Activated CD4-positive, alpha-beta T cell treated with anti-CD3 and anti-CD28 coated beads, Interleukin-2, amount 50 U/mL, for 24 hours (primary cell): ENCODE measurements at places on chromosomes 4 and X.

DNA sequence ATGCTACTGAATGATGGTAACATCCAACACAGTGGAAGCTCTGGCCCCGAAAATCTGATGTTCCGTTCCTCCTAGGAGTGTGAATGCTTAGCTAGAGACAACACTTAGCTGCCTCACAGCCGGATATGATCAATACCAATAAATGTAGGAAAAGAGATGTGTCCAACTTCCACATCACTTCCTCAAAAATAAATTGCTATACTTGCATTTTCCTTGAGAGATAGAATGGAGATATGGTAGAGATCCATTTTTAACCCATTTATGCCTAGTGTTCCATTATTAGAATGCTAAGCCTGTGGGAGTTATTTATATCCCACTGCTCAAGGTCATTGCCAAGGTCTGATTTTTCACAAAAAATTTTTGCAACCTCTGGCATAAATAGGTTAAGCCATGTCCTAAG, 5.5 kb upstream of the SLC9B1 start:
- DNase-seq, result no peak

- no peak for DNase-seq
Measured at GRCh38 chr4:98568941-98569663, 89.3 kb downstream of the TSPAN5 start.

- no peak for DNase-seq
Measured at GRCh38 chrX:105313596-105313995, 93.1 kb upstream of the TEX13A start.

- DNase-seq, result no peak
Measured at GRCh38 chr4:75598390-75598789, 31.9 kb downstream of the CDKL2 start.

GRCh38 chr4:121034017-121034416, 38.3 kb downstream of the NDNF start:
- no peak for DNase-seq

DNA sequence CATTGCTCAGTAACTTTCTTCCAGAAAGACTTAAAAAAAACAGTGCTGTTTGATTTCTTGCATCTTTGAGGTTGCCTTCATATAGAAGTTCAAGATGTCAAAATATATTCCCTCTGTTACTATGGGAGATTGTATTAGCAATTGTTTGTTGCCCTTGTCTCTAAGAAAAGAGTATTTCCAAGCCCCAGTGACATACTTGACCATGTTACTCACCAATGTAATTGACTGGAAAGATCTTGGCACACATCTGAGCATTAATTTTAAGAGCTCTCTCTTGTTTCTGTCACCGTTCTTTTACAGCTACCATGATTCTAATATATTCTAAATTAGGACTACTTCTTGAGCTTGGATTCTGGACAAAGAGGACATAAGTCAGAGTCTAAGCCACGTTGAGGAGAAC, 902.7 kb upstream of the EPHA5 start:
- no peak for DNase-seq

DNA sequence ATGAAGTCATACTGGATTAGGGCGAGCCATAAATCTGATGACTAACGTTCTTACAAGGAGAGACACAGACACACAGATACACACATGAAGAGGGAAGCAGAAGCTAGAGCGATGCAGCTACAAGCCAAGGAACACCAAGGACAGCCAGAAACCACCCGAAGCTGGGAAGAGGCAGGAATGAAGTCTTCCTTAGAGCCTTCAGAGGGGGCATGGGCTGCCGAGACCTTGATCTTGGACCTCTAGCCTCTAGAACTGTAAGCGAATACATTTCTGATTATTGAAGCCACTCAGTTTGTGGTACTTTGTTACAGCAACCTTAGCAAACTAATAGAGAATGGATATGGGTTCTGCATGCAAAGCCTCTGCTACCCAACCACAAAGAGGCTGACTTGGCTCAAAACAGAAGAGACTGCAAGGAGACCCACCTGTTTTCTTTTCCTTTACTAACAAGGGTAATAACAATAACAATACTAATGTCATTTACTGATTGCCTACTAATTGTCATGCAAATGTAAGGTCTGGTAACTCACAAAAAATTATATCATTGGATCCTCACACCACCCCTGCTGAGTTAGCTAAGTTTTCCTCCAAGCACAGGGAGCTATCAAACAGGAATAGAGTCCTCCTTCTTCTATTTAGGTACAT, 10.1 kb upstream of the LDB2 start:
- DNase-seq, result no peak

DNA sequence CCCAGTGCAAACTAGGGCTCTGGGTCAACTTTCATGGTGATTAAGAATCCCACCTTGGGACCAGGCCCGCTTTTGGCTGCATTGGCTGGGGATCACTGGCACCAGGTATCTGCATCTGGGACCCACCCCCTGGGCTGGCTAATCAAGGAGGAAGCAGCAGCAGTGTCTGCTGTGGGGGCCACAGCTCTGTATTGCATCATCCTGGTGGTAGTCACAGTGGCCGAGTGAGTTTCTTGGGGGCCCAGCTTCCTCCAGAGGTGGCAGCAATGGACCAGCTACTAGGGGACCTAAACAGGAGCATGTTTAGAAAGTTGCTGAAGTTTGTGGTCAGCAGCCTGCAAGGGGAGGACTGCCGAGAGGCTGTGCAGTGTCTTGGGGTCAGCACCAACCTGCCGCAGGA, 15.7 kb downstream of the LNX1 start:
- no peak for DNase-seq

DNA sequence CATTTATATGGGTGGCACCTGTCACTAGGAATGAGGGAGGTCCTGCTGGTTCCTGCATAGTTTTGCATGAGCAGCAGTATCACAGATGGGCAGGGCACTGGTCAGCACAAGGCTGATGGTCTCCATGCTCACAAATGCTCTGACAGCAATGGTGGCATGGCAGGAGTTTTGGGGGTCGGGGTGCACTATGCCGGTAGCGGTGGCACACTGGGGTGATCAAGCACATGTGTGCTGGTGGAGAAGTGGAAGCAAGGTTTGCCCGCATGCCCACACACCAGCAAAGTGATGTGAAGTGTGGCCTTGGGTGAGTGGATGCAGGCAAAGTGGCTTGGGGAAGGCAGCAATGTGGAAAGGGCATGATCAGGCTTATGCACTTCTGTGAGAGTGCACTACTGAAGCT, 60.5 kb upstream of the MAGEE1 start:
- DNase-seq, result no peak

DNA sequence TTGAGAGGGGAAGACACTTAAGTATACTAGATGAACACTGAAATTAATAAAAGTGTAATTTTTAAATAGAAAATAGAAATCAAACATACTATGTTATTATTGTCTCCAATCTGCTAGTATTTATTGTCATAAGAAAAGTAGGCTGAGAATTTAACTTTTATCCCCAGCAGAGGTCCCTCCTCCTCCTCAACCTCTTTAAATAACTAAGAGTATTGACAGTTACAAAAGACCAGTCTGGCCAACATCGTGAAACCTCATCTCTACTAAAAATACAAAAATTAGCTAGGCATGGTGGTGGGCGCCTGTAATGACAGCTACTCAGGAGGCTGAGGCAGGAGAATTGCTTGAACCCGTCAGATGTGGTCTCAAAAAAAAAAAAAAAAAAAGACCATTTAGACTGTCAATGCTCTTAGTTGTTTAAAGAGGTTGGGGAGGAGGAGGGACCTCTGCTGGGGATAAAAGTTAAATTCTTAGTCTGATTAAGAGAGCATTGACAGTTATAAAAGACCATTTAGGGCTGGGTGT, 4.2 kb downstream of the SLC30A9 start:
- no peak for DNase-seq

GRCh38 chr4:11152684-11153083, 276.0 kb downstream of the HS3ST1 start:
- DNase-seq, result no peak

DNA sequence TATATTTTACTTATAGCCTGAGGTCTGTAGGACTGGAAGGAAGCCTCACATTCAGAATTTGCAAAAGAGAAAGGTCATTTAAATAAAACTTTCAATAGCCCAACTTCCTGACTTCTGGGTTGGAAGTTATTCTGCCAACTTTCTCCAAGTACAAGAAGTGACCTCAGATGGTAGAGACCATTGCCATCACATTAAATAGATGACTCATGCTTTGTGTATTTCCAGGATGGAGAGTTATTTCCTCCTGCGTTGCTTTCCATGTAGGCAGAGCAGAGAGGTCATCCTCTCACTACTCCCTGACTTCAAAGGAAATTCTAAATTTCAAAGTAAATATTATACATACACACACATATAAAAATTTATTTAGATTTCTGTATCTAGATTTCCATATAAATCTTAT, 73.0 kb upstream of the NR3C2 start:
- DNase-seq, result no peak

DNA sequence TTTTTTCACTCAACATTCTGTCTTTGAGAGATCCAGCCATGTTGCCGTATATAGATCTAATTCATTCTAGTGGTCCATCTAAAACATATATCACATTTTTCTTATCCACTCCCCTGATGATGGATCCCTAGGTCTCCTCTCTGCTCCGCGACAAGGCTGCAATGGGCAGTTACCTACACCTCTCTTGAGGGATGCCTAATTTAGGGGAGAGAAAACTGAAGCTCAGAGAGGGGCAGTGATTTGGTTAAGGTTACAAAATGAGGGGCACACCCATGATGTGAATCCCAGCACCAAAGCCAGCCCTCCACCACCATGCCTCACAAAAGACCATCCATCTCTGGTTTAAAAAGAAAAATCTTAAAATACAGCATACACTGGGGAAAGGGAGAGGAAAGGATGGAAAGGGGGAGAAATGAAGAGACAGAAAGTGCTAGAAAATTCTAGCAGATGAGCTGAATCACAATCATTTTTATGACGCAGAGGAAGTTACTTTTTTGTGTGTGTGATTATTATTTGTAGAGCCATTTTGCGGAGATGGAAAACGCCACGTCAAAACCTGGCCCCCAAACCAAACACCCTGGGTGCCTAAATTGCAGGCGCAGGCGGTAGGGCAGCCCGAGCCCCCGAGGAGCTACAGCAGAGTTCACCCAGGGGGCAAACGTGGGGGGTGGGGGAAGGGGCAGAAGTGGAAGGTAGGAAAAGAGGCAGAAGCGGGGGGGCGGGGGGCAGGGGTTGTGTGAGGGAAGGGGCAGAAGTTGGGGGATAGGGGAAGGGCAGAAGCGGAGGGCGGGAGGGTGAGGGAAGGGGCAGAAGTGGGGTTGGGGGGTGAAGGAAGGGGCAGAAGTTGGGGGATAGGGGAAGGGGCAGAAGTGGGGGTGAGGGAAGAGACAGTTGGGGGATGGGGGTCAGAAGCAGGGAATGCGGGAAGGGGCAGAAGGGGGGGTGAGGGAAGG, 1.3 kb upstream of the TSPYL2 start:
- no peak for DNase-seq

DNA sequence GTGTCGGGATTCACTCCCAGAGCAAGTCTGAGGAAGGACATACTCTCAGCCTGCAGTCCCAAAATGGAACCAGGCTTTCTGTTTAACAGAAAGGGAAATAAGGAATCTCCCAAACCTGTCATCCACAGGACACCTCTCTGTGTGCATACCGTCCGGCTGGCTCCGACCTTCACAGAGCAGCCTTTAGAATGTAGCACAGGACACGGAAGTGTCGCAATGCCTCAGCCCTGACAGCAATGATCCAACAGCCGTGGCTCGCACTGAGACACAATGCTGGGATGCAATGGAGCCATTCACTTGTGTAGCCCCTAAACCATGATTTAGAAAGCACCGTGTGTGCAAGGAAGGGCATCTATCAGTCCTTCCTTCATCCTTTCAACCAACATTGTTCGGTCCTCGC, 15.5 kb upstream of the HELT start:
- no peak for DNase-seq

DNA sequence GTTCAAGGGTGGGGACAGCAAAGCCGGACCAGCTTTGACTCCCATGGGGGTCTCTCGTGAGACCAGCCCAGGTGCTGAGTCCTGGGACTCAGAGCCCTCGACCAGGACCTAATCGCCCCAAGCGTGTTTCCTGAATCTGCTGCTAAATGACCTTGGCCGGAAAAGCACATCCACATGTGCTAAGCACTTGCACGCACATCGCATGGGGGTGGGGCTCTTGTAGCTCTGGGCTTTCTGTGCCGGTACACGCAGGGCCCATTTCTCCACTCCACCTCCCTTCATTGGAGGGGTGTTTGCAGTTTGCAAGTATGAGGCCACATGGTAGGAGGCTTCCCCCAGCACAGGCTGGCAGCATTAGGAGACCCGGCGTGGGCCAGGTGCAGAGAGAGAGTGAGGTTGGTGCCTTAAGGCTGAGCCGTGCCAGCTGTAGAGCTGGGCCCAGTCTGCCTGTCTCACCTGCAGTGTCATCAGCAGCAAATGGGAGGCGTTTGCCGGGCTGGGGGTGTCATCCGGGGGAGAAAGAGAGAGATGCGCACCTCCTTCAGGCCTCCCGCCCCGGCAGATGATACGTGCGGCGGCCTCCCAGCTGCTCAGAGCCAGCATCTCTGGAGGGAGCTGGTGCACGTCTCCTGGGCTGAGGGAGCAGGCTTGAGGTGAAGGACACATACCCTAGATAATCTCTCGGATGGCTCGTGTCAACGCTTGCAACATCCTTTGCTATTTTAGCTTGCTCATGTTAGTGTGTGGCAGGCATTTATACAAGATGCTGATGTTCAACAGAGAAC, 45.2 kb upstream of the CLCN4 start:
- DNase-seq, result peak; percentile 27

GRCh38 chr4:112889619-112890527, 159.6 kb upstream of the ANK2 start:
- no peak for DNase-seq

GRCh38 chr4:3404546-3404945, 37.2 kb upstream of the HGFAC start:
- no peak for DNase-seq

GRCh38 chrX:134875671-134876070, 115.1 kb upstream of the SMIM10 start:
- no peak for DNase-seq

- DNase-seq, result no peak
Measured at GRCh38 chr4:25486171-25486570, 109.1 kb downstream of the ANAPC4 start.

GRCh38 chr4:38563707-38564495, 100.1 kb upstream of the KLF3 start:
- DNase-seq, result no peak
